ENCODE measurements at places on chromosomes 2 and 18. TPM values are rescaled to one million over a fixed set of nuclear protein-coding genes. Genes with fewer than 3 reads are reported as not detected.

Gene SLC9A4
- total RNA-seq: 0.08 TPM

Gene PROM2
- 0.57 TPM for total RNA-seq

Gene ITGA4
- 151 TPM for total RNA-seq

Gene PRSS56
- total RNA-seq: not detected

Gene MRPL44
- total RNA-seq: 24.7 TPM

Gene CCDC74A
- 3.1 TPM for total RNA-seq

Gene PDE11A
- not detected for total RNA-seq

Gene OTOS
- total RNA-seq: not detected

Gene GAL3ST2
- 0.37 TPM for total RNA-seq

Gene AQP12A
- not detected for total RNA-seq

Gene FHL2
- not detected for total RNA-seq

DNA sequence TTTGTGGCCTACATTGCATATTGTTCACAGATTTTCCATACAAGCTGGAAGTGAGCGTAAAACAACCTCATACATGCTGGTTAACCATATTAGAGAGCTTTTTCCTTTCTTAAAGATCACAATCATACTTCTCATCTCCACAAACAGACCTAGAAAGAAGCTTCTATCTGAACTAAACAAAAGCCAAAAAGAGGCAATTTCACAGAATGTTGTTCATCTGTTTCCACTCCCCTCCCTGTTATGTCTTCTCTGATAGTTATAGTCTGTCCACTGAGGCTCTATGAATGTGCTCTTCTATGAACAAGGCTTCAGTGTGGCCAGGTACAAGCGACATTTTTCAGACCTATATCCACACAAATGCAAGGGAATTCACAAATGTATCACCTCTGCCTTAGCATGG, 63.4 kb downstream of the LDAH start:
- no peak for DNase-seq
- peaks cover 4% of the 10 kb centered on the region for H3K36me3 ChIP-seq
- no peaks in the 10 kb centered on the region for H3K4me1 ChIP-seq
- no peaks in the 10 kb centered on the region for H3K27me3 ChIP-seq
- no peak overlapping the region for H3K4me3 ChIP-seq

- peaks cover 14% of the 10 kb centered on the region for H3K36me3 ChIP-seq
- H3K27me3 ChIP-seq: no peaks in the 10 kb centered on the region
- no peak for DNase-seq
- no peak overlapping the region for H3K4me3 ChIP-seq
- H3K4me1 ChIP-seq: peaks cover 27% of the 10 kb centered on the region
These were observed 2.1 kb upstream of the SMCHD1 start for GRCh38 chr18:2653467-2653866.

DNA sequence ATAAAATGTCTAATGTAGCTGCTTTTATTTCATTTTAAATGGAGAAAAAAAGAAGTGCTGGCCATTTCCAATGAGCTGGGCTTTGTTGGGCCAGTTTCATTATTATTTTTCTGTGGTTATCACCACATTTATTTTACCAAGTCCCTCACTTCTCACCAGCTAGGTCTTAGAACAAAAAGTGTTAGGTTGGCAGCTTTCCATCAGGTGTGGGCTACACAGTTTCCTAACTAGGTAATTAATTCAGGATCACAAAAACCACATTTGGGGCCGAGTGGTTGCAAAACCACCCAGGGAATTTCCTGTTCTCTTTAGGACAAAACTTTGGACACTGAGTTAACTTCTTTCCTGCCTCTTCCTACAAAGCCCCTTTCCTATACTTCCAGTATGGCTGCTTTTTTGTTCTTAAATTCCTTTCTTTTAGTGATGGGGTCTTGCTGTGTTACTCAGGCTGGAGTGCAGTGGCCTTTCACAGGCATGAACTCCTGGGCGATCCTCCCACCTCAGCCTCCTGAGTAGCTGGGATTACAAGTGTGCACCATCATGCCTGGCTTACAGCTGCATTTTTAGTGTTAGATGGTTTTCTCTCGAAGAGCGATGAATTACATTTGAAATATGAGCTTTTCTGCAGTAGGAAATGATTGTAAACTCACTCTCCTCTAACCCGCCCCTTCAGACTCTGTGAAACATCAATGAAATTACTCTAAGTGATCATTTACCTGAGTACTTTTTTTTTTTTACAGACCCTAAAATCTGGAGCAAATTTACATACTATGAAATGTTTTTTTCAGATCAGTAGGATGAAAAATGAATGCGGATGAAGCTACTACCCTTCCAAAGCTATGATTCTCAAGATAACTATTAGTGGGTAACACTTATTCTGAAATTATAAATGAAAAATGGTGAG, 2.6 kb upstream of the ZFP36L2 start:
- DNase-seq: no peak
- H3K27me3 ChIP-seq: no peaks in the 10 kb centered on the region
- H3K36me3 ChIP-seq: peaks cover 12% of the 10 kb centered on the region
- peak overlapping the region; percentile 82 for H3K4me3 ChIP-seq
- peak overlapping the region; percentile 97 for H3K27ac ChIP-seq
- H3K4me1 ChIP-seq: peaks cover 22% of the 10 kb centered on the region

- no peaks in the 10 kb centered on the region for H3K27me3 ChIP-seq
- no peaks in the 10 kb centered on the region for H3K36me3 ChIP-seq
- no peak overlapping the region for H3K4me3 ChIP-seq
- H3K4me1 ChIP-seq: no peaks in the 10 kb centered on the region
- DNase-seq: no peak
- no peak overlapping the region for H3K27ac ChIP-seq
These were observed 70.6 kb downstream of the GDF7 start for GRCh38 chr2:20737505-20737904.

GRCh38 chr2:192416060-192416459, 221.3 kb upstream of the TMEFF2 start:
- H3K4me3 ChIP-seq: no peak overlapping the region
- no peaks in the 10 kb centered on the region for H3K4me1 ChIP-seq
- no peak overlapping the region for H3K27ac ChIP-seq
- H3K36me3 ChIP-seq: no peaks in the 10 kb centered on the region
- no peak for DNase-seq
- H3K27me3 ChIP-seq: no peaks in the 10 kb centered on the region

DNA sequence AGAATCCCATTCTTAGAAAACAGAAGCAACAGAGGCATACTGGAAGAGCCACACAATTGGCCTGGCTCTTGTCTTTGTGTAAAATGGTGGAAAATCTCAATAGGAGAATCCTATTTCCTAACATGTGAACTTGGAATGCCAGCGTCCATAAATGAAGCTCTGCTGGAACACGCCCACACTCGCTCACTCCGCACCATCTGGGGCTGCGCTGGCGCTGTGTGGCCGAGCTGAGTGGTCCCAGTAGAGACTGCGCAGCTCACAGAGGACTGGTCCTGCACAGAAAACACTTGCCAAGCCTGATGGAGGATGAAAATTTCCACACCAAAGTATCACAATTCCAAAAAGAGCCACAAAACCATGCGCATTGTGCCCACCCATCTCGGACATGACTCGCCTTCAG, 56.2 kb downstream of the PXDN start:
- no peaks in the 10 kb centered on the region for H3K36me3 ChIP-seq
- H3K4me1 ChIP-seq: no peaks in the 10 kb centered on the region
- H3K27ac ChIP-seq: no peak overlapping the region
- H3K4me3 ChIP-seq: no peak overlapping the region
- no peak for DNase-seq
- H3K27me3 ChIP-seq: no peaks in the 10 kb centered on the region

- H3K36me3 ChIP-seq: no peaks in the 10 kb centered on the region
- no peak overlapping the region for H3K4me3 ChIP-seq
- no peaks in the 10 kb centered on the region for H3K4me1 ChIP-seq
- no peak overlapping the region for H3K27ac ChIP-seq
These were observed 300.0 kb upstream of the CWC22 start for GRCh38 chr2:180307096-180307495.

GRCh38 chr2:108069515-108070310, 83.4 kb downstream of the SLC5A7 start:
- no peaks in the 10 kb centered on the region for H3K36me3 ChIP-seq
- H3K27me3 ChIP-seq: no peaks in the 10 kb centered on the region
- no peaks in the 10 kb centered on the region for H3K4me1 ChIP-seq
- no peak overlapping the region for H3K4me3 ChIP-seq
- no peak overlapping the region for H3K27ac ChIP-seq

- no peaks in the 10 kb centered on the region for H3K36me3 ChIP-seq
- peaks cover 38% of the 10 kb centered on the region for H3K4me1 ChIP-seq
- no peak overlapping the region for H3K27ac ChIP-seq
These were observed 153.7 kb downstream of the TGIF1 start for GRCh38 chr18:3603421-3604234.

- H3K4me1 ChIP-seq: no peaks in the 10 kb centered on the region
- H3K4me3 ChIP-seq: no peak overlapping the region
- H3K36me3 ChIP-seq: no peaks in the 10 kb centered on the region
- no peak overlapping the region for H3K27ac ChIP-seq
- no peaks in the 10 kb centered on the region for H3K27me3 ChIP-seq
- no peak for DNase-seq
These were observed 188.1 kb downstream of the FMNL2 start for GRCh38 chr2:152523091-152523490.

DNA sequence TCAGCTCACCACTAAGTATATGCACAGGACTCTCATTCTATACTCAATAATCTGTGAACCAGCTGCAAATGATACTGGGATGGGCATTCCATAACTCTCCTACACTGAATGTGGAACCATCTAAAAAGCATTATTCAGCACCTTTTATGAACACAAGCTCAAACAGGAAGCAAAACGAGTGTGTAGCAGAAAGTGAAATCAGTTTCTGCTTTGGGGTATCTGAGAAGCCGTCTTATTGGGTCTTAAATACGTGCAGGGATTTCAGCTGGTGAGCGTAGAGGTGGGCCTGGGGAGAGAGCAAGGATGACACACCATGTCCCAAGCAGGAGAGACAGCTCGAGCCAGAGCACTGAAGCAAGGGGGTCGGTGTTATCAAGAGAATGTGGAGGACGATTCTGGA, 120.0 kb upstream of the TTN start:
- no peaks in the 10 kb centered on the region for H3K4me1 ChIP-seq
- H3K4me3 ChIP-seq: no peak overlapping the region

- H3K27me3 ChIP-seq: no peaks in the 10 kb centered on the region
- H3K27ac ChIP-seq: peak overlapping the region; percentile 88
These were observed 3.4 kb upstream of the ANKRD12 start for GRCh38 chr18:9133225-9133624.

GRCh38 chr2:240250985-240251847, 110.8 kb upstream of the OTOS start:
- no peak for DNase-seq
- H3K27me3 ChIP-seq: no peaks in the 10 kb centered on the region
- H3K27ac ChIP-seq: no peak overlapping the region
- no peak overlapping the region for H3K4me3 ChIP-seq
- no peaks in the 10 kb centered on the region for H3K4me1 ChIP-seq

- no peak for DNase-seq
- no peaks in the 10 kb centered on the region for H3K36me3 ChIP-seq
- no peak overlapping the region for H3K4me3 ChIP-seq
These were observed 122.5 kb downstream of the PRPF40A start for GRCh38 chr2:152594792-152595191.

DNA sequence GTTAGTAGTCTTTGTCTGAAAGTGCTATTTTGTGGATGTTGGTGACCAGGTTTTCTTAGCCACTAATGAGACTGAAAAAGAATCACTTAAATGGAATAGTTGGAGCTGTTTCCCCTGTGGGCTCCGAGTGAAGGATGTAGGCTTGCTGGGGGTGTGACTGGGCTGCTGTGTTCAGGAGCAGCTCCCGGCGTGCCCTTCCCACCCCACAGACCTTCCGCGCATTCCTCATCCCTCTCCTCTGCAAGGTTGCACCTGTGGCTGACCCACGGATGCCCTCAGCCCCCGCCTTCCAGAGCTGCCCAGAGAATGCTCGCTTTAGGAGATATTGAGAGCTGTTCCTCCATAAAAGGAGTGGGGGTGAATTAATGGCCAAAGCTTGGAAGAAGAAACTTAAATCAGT, 174.3 kb downstream of the LDLRAD4 start:
- H3K27me3 ChIP-seq: no peaks in the 10 kb centered on the region
- no peak overlapping the region for H3K4me3 ChIP-seq

- no peak overlapping the region for H3K4me3 ChIP-seq
- H3K4me1 ChIP-seq: peaks cover 47% of the 10 kb centered on the region
- H3K36me3 ChIP-seq: no peaks in the 10 kb centered on the region
- no peak overlapping the region for H3K27ac ChIP-seq
- no peak for DNase-seq
These were observed 42.7 kb downstream of the SETBP1 start for GRCh38 chr18:44723411-44723810.

DNA sequence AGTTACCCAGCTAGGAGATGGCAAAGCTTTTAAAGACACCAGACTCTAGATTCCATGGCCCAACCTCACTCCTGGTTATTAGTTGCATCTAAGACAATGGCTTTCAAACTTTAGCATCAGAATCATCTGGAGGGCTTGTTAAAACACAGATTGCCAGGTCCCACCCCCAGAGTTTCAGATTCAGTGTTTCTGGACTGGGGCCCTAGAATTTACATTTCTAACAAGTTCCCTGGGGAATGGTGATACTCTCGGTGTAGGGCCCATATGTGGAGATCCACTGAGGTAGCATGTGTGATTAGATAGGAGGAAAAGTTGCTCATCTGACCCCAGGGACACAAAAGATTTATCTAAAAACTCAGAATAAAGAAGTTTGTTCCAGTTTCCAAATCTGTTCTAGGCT, 14.5 kb upstream of the TTR start:
- no peaks in the 10 kb centered on the region for H3K36me3 ChIP-seq
- no peak overlapping the region for H3K4me3 ChIP-seq
- no peak overlapping the region for H3K27ac ChIP-seq
- DNase-seq: no peak
- H3K4me1 ChIP-seq: no peaks in the 10 kb centered on the region

Data from naive thymus-derived CD4-positive, alpha-beta T cell (primary cell).